OCI-M1 (cell line): ENCODE measurements at places on chromosomes 7 and 10.

GRCh38 chr10:79139124-79139835 lies 70.5 kb downstream of the ZMIZ1 start:
- no peak for DNase-seq

GRCh38 chr10:69359148-69359547 lies 57.6 kb downstream of the TACR2 start:
- no peak for DNase-seq

- DNase-seq = no peak
Measured at GRCh38 chr10:104342941-104343411, 4.7 kb upstream of the ITPRIP start.

DNA sequence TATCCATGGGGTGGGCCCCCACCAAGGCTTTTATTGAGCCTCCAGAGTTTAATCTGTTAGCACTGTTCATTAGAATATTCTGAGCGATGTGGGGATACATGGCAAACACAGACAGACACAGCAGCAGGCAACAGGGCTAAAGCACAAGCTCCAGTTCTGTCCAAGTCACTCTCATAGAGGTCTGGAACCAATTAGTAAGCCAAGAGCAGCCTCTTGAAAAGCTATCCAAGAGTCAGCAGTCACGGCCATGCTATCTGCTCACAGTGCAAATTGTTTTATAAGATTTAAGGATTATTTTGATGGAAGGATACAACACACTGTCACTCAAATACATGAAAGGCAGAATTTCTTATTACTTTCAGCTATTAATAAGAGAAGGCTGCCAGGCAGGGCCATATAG lies 86.4 kb upstream of the DGKB start:
- DNase-seq = no peak

GRCh38 chr10:81564143-81564542 lies 310.9 kb upstream of the NRG3 start:
- DNase-seq = no peak

DNA sequence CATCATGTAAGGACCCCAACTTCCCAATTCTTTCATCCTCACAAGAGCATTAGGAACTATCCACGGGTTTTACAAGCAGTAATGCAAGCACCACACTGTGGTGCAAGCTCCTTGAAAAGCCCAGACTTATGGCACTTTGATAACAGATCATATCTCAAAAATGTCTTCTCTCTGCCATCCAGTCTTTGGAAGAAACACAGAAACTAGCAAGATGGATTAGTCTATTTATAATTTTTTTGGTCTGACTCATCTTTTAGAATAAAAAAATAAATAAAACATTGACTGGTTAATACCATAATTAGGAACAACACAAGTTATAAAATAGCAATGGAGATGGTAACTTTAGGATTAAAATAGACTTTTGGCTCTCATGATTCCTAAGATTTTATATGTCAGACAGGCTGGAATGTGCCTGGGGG lies 49.0 kb upstream of the CALD1 start:
- DNase-seq = peak; percentile 1

- no peak for DNase-seq
Measured at GRCh38 chr7:66629222-66630062, 761 bp downstream of the KCTD7 start.

DNA sequence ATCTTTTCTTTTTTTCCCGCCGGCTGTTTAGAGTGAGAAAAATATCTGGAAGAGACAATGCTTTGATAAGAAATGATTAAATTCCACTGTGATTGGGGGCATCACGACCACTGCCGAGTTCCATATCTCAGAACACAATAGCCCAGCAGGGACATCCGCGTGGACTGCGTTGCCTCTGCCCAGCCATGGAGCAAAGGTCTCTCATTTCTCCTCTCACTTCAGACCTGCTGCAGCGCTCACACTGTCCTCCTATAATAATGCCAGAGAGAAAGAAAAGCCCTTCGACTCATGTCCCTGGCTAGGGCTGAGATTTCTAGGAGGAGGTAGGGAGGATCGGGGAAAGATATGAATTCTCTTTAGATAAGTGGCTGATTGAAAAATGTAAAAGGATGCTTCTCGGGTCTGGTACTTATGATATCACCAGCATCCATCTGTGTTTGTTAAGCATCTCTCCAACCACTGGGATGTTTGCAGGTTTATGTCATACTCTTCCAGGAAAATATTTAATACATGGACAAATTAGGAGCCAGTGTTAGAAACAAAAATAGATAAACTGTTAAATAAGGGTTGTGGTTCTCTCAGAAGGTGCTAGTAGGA lies 472.9 kb upstream of the AKR1E2 start:
- DNase-seq = no peak

GRCh38 chr10:15084502-15084922 lies 4.1 kb downstream of the ACBD7 start:
- peak; percentile 85 for DNase-seq

DNA sequence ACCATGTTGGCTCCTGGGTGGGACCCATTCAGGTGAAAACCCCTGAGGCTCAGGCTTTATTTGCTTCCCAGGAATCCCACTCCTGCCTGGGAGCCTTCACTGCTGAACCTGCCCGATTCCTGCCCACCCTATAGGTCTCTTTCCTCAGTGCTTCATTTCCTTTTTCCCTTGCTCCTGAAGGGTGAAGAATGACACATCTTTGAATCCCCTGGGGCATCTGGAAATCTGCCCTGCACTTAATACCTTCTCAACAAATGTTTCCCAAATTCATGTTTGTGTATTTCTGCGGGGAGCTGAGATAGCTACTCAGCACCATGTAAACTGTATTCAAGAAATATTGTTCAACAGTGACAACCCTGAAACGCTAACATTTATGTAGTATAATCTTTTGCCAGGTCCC lies 10.3 kb upstream of the PCBD1 start:
- no peak for DNase-seq

- DNase-seq = no peak
Measured at GRCh38 chr10:527416-527815, 162.1 kb downstream of the DIP2C start.

DNA sequence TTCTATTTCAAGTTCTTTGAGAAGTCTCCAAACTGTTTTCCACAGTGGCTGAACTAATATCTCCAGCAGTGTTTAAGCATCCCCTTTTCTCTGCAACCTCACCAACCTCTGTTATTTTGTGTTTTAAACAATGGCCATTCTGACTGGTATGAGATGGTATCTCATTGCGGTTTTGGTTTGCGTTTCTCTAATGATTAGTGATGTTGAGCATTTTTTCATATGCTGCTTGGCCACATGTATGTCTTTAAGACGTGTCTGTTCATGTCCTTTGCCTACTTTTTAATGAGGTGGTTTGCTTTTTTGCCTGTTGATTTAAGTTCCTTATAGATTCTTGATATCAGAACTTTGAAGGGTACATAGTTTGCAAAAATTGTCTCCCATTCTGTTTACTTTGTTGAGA lies 156.6 kb upstream of the IMMP2L start:
- DNase-seq = no peak
